ENCODE measurements at places on chromosomes 3 and 15.
A peak's percentile ranks its signal among the peaks of the same experiment; 100 is the strongest.

GRCh38 chr3:31392568-31392967 is 140.2 kb upstream of the STT3B start:
- no peak for DNase-seq

- DNase-seq, result no peak
Observed at GRCh38 chr3:172376402-172376801, 71.9 kb downstream of the GHSR start.

DNA sequence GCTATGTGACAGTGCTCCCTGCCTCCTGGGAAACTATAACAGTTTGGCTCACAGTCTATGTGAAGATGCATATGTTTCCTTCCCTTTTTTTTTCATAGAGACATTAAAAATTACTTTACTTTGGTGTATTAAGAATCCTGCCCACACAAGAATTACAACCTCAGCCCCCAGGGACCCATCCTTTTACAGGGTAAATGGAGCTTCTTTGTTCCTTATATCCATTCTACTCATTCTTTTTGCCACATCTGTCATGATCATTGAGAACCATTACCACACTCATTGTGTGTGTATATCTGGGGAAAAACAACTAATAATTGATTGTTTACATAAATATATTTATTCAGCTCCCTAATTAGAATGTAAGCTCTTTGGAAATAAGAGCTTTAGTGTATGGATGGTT is 157.4 kb downstream of the SSR3 start:
- no peak for DNase-seq

GRCh38 chr3:149095487-149095886 is 9.2 kb upstream of the HLTF start:
- DNase-seq, result no peak

GRCh38 chr15:38882221-38882620 is 317.6 kb upstream of the RASGRP1 start:
- DNase-seq, result no peak

DNA sequence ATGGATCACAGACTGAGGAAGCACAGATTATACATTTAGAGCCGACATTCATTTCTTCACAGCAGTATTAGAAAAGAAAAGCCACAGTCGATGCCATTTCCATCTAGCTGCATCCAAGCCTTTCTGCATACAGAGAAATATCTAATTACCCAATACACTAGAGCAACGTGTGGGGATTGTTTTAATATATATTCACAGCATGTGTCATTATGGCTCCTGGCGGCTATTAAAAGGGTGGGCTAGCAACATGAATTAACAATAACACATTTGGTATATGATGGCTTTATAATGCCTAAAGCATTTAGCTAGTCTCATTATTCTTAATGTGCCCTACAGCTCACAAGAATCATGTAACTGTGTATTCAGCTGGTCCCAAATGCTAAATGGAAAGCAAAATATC is 1030.5 kb downstream of the FHIT start:
- DNase-seq, result no peak

DNA sequence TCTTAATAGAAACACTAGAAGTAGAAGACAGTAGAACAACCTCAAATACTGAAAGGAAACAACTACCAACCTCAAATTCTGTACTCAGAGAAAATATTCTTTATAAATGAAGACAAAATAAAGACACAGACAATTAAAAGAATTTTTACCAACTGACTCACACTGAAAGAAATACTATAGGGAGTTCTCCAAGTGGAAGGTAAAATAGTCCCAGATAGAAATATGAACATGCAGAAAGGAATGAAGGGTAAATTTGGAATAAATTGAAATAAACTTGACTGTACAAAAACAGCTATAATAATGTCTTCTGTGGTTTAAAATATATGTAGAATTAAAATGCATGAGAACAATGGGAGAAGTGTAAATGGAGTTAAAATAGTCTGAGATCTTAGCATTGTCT is 36.7 kb upstream of the CCDC174 start:
- DNase-seq, result no peak

- DNase-seq, result no peak
Observed at GRCh38 chr3:154184582-154184981, 63.4 kb downstream of the ARHGEF26 start.

GRCh38 chr3:46695177-46695961 is 1.9 kb upstream of the ALS2CL start:
- DNase-seq, result peak; percentile 69

DNA sequence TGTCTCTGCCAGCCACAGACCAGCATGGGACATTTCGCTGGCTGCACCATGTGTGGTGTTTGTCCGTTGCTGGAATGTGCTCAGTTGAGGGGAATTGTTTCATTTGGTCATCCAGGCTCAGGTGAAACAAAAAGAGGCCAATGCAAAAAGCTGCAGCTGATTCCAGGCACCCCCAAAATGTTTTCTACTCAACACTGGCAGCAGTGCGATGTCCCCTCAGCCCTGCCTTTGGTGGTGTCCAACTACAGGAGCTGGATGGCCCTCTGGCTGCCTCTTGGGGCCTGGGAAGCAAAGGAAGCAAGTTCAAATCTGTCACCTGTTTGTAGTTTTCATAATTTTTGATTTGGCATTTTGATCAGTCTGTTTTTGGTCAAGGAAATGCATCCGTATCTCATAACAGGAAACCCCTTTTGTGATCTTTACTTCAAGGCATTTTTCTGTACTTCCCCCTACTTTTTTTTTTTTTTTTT is 141.8 kb downstream of the EEFSEC start:
- DNase-seq, result no peak

GRCh38 chr3:133987948-133988484 is 41.7 kb downstream of the SLCO2A1 start:
- no peak for DNase-seq

- DNase-seq, result no peak
Observed at GRCh38 chr3:8557298-8557697, 55.7 kb downstream of the LMCD1 start.

DNA sequence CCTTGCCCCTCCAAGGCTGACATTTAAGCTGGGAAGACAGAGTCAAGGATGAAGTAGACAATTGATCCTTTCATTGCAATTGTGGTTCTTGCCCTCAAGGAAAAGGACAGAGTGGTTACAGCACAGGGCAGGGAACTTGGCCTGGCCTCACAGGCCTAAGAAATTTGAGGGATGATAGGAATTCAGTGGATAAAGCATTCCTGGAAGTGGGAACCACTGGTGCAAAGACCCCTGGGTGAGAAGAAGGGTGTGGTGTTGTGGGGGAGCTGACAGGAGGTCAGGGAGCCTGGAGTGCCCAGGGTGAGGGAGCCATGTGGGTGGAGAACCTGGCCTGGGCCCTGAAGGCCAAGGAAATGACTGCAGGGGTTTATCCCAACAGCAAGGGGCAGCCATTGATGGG is 287.4 kb downstream of the UACA start:
- peak; percentile 72 for DNase-seq

- no peak for DNase-seq
Observed at GRCh38 chr3:72437661-72438406, 410.4 kb downstream of the SHQ1 start.

- DNase-seq, result peak; percentile 64
Observed at GRCh38 chr3:31876331-31876730, 104.7 kb downstream of the OSBPL10 start.

DNA sequence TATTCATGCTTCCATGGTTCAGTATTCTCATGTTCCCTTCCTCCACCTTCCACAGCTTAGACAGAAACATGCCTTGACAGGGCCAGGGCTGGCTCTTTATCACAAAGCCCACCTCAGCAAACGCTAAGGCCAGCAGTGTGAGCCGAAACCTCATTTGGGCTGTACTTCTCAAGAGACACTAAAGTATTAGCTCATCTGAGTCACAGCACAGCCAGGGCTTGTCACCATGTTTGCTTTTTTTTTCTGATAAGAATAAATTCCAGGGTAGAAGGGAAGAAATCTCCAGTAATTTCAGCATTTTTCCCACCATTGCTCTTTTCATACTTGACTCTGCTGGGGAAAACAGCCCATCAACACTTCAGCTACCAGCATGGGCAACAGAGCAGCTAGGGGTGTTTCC is 95.4 kb downstream of the MYLK start:
- no peak for DNase-seq

- DNase-seq, result no peak
Observed at GRCh38 chr15:71168166-71168834, 53.0 kb downstream of the THSD4 start.

DNA sequence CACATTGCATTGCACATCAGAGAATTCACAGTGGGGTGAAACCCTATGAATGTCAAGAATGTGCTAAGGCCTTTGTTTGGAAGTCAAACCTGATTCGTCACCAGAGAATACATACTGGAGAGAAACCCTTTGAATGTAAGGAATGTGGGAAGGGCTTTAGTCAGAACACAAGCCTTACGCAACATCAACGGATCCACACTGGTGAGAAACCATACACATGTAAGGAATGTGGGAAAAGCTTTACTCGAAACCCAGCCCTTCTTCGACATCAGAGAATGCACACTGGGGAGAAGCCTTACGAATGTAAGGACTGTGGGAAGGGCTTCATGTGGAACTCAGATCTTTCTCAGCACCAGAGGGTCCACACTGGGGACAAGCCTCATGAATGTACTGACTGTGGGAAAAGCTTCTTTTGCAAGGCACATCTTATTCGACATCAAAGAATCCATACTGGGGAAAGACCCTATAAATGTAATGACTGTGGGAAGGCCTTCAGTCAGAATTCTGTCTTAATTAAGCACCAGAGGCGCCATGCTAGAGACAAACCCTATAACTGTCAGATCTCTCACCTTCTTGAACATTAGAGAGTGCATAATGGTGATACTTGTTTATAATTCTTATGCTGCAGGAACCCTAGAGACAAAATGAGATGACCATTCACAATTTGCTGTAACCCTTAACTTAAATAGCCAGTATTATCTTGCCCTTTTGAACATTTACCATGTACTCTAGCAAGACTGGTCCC is 9.0 kb downstream of the ZNF662 start:
- no peak for DNase-seq

DNA sequence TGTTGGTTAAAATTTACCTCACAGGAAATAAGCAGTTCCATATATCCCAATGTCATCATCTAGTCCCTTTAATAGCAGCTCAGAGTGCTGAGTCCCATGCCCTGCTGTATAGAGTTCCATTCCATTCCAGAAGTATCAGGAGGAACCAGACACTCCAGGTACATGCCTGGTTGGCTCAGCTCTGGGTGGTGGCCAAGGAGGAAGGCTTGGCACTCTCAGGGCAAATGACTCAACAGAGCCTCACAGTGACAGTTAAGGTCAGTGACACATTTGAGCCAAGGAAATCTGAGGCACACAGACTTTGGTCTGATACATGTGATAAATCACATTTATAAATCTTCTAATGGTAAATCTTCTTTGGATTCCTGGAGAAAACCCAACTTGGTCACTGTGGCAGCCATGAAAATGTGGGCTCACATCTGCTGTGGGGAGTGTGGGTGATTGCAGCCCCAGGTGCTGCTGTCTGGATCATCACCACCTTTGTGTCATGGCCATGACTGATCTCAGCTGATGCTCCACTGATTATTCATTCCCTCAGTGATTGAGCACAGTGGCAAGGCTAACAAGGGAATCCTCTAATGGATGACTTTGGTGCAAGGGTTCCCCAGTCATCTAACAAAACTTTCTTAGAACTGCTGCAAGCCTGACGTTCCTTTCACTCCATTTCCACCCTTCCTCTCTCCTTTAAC is 9.3 kb downstream of the HHLA2 start:
- no peak for DNase-seq

GRCh38 chr3:123430266-123430665 is 18.6 kb downstream of the ADCY5 start:
- DNase-seq, result no peak

GRCh38 chr3:9887480-9887879 is 2.9 kb upstream of the JAGN1 start:
- DNase-seq, result no peak

DNA sequence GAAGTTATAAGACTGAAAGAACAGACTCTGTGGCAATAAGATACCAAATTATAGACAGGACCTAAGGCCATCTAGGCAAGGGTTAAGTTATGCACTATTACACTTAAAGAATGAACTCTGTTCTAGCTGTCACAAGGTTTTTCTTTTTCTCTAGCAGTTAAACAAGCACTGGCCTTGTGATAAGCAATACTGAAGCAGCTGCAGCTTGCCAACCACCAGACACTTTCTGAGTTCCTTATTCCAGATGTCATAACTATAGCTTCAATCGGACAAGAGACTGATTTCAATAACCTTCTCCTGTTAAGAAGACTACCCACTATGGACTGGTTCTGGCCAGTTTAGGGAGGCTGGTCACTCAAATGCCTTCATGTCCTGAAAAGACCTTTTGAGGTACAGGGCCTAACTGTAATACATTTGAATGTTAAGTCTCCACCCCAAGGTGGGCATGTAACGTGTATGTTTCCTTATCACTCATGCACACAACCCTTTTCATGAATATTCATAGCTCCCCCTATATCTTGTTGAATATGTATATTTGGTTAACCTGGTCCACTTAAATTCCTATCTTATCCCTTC is 85.8 kb downstream of the CFAP20DC start:
- no peak for DNase-seq

DNA sequence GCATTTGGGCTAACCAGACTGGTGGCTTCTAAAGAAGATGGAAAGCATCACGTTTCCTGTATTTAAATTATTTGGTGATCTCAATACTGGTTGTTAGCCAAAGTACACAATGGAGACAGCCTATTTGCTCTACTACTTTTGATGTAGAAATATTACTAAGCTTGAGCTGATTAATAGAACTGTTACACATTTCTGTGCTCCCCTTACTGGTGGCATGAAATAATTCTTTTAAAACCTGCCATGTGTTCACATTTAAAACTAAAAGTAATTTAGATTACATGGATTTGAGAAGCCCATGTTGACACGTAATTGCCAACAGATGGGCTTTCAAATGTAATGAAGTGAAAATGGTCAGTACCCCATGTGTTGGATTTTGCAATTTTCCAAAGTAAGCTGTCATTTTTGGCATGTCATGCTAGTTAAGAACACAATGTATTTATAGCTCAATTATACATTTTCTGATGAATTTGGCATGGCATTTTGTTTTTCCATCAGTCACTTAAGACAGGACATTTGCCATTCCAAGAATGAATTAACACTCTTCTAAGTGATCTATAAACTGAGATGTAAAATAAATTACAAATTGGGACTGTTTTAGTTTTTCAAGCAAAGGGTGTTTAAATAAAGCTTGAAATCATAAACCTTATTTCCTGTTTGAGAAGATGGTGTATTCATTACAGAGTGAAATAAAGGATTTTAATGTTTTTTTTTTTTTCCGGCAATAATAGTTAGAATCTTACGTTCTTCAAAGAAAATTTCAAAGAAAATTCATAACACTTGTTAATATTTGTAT is 10.8 kb upstream of the RARRES1 start:
- no peak for DNase-seq

DNA sequence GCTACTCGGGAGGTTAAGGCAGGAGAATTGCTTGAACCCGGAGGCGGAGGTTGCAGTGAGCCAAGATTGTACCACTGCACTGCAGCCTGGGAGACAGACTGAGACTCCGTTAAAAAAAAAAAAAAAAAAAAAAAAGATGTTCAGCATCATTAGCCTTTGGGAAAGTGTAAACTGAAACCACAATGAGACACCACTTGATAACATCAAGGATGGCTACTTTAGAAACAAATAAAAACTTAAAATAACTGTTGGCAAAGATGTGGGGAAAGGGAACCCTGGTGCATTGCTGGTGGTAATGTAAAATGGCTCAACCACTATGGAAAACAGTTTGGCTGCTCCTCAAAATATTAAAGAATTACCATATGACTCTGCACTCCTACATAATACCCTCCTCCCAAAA is 1.9 kb downstream of the LEO1 start:
- DNase-seq, result no peak
